ENCODE measurements at places on chromosomes 4 and X.

- no peak for DNase-seq
Observed at GRCh38 chr4:81042578-81043365, 12.3 kb downstream of the BMP3 start.

- no peak for DNase-seq
Observed at GRCh38 chrX:2577844-2578466, 77.2 kb upstream of the DHRSX start.

- no peak for DNase-seq
Observed at GRCh38 chr4:7970361-7970946, 30.8 kb upstream of the AFAP1 start.

DNA sequence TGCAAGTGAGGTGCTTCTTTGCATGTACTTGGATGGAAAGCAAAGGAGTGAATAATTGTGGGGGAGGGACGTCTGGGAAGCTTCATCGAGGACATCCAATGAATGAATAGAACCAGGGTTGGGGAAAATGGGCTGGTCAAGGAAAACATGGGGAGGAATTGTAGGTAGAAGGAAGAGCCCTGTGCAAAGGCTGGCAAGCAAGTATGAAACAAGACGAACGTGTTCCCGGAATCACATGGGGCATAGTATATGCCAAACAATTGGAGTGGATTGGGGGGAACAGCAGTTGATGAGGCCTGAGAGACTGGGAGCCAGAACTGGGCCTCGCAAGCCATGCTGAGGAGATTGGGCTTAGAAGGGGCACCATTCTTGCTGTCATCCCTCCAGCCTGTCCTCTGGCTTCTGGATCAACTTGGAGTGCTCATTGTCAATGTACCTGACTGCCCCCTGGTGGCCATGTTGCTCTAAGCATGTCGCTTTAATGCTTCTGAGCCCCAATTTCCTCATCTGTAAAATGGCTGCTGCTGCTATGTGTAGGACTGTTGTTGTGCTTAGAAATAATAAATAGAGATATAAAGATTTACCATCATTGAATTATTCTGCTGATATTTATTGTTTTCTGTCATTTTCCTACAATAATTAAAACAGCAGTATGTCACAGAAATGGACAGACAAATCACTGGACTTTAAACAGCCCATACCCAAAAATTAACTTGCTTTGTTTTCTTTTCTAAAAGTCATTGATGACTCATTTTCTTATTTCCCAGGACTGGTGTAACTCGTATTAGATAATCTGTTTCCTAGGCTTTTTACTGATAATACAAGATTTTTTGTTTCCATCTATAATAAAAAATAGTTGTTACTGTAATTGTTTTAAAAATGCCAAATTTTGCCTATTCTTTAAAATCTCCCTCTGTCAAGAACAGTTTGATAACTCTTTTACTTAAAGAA, 66.4 kb downstream of the JADE3 start:
- peak; percentile 87 for DNase-seq

DNA sequence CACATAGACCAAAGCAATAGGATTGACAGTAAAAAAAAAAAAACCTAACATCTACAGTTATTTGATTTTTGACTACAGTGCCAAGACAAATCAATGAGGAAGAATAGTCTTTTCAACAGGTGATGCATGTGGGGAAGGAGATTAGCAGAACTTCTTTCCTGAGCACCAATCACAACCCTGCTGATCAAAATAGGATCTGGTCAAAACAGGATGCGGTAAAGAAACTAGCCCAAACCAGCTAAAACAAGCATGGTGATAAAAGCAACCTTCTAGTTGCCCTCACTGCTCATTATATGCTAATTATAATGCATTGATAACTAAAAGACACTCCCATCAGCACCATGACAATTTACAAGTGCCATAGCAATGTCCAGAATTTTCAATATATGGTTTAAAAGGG, 667.5 kb downstream of the GRXCR1 start:
- no peak for DNase-seq

DNA sequence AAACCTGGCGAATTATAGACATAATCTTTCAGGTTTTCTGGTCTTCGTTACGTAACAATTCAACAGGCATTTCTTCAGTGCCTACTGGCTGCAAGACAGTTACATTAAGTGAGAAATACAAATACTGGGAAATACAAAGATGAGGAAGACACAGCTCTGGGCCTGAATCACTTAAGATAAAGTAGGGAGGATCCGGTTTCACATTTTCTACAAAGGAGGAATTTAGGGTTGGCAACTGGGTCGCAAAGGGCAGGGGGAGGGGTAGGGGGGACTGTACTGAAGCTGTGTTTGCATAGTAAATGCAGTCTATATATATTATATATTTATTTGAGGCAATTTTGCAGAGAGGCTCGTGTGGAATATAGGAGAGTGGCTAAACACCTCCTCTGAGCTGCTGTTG, 107.4 kb downstream of the MAML3 start:
- no peak for DNase-seq

DNA sequence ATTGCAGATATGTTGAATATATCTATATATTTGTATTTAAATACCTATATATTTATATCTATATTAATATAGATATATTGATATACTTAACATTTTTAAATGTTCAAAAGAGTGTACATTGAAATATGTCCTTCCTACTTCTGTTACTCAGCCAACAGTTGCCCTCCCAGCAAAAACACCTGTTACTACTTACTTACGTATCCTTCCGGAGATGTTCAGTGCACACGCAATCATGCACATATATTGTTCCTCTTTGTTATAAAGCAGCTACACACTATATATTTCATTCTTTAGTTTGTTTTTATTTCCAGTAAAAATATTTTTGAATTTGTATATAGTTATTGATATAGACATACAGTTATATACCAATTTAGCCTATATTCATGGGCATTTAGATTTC, 142.3 kb downstream of the ARHGAP24 start:
- no peak for DNase-seq

DNA sequence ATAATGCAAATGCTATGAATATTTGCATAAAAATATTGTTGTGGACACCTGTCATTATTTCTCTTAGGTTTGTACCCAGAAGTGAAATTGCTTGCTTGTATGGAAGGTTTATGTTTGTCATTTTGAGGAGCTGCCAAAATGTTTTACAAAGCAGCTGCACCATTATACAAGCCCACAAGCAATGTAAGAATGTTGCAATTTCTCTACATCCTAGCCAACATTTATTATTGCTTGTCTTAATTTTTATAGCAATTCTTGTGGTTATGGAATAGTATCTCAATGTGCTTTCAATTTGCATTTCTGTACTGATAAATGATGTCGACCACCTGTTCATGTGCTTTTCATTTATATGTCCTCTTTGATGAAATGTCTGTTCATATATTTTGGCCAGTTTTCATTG, 18.7 kb upstream of the RBMX start:
- DNase-seq, result no peak

- no peak for DNase-seq
Observed at GRCh38 chrX:118734909-118735308, 7.5 kb downstream of the IL13RA1 start.

DNA sequence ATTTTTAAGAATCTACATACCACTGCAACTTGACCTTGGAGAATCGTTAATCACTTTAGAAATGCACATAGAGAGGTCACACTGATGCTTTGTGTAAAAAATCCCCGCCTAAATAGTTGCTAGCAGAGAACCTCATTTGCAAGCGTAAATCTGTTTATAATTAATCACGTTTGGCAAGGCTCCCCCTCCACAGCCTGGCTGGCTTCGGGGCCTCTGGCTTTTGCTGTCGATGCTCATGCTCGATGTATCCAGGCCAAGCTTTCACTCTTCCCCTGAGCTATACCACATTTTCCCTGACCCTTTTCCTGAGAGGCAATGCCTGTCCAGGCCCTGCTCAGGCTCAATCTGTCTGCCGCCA, 23.4 kb downstream of the CYTL1 start:
- no peak for DNase-seq

- DNase-seq, result no peak
Observed at GRCh38 chr4:105933083-105933482, 37.8 kb downstream of the NPNT start.

DNA sequence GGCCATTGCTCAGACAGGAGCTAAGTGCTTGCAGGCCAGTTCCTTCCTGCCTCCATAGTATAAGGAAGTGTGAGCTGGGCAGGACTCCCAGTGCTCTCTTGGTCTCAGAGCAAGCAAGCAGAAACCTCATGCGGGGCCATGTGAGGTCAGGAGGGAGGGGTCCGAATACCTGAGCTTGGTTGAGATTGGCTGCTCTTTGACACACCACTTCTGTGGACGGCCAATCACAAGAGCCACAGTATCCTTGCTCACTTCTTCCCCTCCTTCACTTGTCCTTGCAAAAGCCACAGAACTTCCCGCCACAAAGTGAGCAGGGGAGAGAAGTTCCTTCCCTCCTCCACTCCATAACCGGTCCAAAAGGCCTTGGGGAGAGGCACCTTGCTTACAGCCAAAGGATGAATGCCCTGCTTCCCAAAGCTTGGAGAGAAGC, 56.7 kb downstream of the PRPS1 start:
- no peak for DNase-seq

GRCh38 chr4:77952457-77952856, 89.8 kb downstream of the MRPL1 start:
- DNase-seq, result no peak

- DNase-seq, result no peak
Observed at GRCh38 chr4:103429283-103429682, 231.1 kb upstream of the CENPE start.

- no peak for DNase-seq
Observed at GRCh38 chrX:139967300-139967699, 2.0 kb upstream of the CXorf66 start.

- no peak for DNase-seq
Observed at GRCh38 chr4:118193421-118193820, 159.1 kb downstream of the NDST3 start.

DNA sequence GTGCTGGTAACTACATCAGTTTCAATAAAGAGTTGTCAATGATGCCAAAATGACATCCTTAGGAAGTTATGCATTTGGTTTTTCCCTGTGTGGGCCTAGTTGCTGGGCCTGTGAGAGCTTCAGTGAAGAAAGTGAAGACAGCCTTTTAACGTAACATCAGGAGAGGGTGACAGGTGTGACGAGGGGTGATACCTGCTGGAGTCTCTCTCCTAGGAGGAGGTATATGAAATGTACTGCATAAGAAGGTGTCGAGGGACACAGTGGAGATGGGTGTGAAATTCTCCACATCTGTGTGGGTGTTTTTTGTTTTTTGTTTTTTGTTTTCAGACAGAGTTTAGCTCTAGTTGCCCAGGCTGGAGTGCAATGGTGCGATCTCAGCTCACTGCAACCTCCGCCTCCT, 49.2 kb downstream of the EVC start:
- peak; percentile 15 for DNase-seq

- DNase-seq, result no peak
Observed at GRCh38 chrX:79290596-79290995, 76.5 kb downstream of the ITM2A start.

- no peak for DNase-seq
Observed at GRCh38 chr4:155543126-155543765, 123.4 kb upstream of the GUCY1A1 start.

- no peak for DNase-seq
Observed at GRCh38 chr4:157013656-157014055, 42.1 kb upstream of the PDGFC start.

DNA sequence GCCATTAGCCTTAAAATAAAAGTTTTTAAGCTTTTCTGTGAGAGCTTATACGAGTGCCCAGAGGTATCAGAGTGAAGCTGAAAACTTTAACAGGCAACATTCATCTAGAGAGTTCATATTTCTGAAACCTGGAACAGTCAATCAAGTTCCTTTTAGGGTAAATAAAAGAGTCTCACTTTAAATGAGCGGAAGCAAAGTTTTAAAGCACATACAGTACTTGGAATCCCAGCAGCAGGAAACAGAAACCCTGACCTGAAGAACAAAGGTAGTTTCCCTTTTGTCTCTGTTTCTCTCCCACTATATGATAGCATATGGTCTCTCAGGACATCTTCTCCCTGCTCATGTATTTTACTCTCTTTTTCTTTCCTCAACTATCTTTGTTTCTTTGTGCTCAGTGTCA, 153.0 kb downstream of the ASB9 start:
- no peak for DNase-seq

DNA sequence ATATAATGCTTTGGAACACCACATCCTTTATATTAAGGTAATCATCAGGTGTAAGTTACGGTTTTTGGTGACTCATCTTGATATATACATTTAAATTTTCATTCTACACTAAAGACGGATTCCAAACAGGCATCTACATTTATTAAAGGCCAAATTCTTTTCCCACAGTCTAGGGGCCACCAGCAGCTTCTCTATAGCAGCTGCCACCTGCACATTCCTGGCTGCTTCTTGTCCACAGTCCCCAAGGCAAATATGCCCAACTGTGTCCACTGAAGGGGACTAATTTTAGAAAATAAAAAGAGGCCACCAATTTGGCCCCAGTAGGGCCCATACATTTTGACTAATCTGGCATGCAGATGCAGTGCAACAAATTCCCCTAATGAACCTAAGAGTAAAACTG, 96.6 kb downstream of the EFHC2 start:
- DNase-seq, result no peak

DNA sequence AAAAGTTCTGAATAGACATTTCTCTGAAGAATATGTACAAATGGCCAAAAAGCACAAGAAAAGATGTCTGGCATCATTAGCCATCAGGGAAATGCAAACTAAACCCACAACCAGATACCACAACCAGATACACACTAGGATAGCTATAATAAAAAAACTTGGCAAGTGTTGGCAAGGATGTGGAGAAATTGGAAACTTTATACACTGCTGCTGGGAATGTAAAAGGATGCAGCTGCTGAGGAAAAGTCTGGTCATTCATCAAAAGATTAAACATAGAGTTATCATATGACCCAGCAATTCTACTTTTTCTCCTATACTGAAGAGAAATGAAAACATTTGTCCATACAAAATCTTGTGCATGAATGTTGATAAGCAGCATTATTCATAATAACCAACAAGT, 92.3 kb downstream of the UCHL1 start:
- DNase-seq, result no peak

GRCh38 chrX:149691794-149692193, 20.1 kb upstream of the MAGEA11 start:
- no peak for DNase-seq

DNA sequence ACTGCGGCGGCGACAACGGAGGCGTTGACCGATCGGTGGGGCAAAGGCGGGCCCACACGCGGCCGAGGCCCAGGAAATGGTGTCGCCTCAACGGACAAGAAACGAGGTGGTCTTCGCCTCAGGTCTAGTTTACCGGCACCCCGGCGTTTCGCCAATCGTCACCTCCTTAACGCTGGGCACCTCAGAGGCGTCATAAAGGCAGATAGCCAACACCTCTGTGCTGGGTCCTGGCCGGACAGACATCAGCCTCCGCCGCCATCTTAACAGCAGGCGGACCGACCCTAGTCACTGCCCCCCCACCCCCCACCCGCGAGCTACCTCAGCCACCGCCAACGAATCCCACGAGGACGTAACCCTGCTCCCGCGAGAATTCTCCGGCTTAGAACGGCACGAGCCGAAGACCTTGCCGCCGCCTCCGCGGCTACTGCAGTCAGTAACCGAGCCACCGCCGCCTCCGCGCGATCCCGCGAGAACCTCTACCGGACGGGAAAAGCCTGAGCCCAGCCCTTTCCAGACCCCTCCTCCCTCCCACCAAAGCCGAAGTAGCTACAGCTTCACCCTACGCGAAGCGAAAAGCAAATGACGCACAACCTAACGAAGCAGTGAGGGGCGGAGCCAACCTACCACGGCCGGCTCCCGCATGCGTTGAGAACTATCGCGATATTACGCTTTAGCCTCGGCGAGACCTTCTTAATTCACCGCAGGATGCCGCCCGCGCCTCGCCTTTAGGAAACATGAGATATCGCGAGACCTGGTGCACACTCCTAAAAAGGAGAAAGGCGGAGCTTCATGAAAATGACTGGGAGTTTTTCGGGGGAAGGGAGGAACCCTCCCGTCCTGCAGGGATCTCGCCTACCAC, 2.7 kb downstream of the HUWE1 start:
- DNase-seq, result peak; percentile 96

- no peak for DNase-seq
Observed at GRCh38 chr4:152081024-152081423, 320.2 kb upstream of the GATB start.
